Activated T-helper 1 cell treated with anti-CD3 and anti-CD28 coated beads, Interleukin-12 subunit alpha, Interleukin-12 subunit beta, Interleukin-2, Interleukin-4 antibody, amounts not matched to agents 30 ng/mL and 10 ng/mL and 1 ng/mL, durations not matched to agents 14 hours and 24 hours and 36 hours (primary cell): ENCODE measurements at places on chromosomes 4 and X.

GRCh38 chrX:44971674-44972073 lies 98.7 kb downstream of the KDM6A start:
- DNase-seq, result no peak

DNA sequence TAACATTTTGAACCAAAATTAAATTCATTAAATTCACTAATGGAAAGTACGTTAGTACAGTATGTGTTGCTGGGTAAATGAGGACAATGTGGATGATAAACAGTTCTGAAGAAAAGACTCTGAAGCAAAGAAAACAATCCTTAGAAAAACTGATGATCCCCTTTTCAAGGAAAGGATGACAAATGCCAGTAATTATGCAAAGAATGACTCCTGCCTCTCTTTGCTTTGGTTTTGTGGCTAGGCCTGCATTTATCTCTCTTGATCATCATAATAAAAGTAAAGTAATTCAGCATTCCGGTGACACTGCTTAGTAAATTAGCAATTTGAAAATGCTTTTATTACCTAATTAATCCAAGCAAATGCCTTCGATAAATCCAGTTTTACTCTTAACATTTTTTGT lies 652.2 kb upstream of the DIPK2B start:
- DNase-seq, result no peak

DNA sequence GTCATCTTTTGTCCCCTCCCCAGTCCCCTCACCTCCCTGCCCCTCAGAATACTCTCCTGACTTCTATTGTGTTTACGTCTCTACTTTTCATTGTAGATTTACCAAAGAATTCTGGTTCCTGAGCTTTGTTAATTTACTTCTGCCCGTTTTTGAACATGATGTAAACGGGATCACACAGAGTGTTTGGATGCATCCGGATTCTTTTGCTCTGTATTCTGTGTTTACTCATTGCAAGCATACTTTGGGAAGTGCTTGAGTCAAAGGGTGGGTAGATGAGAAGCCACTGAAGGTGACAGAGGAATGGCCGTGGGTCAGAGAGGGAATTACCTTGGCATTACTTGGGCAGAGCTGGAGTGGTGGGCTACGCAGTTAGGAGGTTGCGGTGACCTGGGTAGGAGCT lies 18.0 kb downstream of the CLCN4 start:
- DNase-seq, result no peak

- no peak for DNase-seq
Observed at GRCh38 chr4:167052631-167053091, 181.6 kb downstream of the SPOCK3 start.

- DNase-seq, result no peak
Observed at GRCh38 chr4:149795256-149795655, 20.4 kb downstream of the IQCM start.

DNA sequence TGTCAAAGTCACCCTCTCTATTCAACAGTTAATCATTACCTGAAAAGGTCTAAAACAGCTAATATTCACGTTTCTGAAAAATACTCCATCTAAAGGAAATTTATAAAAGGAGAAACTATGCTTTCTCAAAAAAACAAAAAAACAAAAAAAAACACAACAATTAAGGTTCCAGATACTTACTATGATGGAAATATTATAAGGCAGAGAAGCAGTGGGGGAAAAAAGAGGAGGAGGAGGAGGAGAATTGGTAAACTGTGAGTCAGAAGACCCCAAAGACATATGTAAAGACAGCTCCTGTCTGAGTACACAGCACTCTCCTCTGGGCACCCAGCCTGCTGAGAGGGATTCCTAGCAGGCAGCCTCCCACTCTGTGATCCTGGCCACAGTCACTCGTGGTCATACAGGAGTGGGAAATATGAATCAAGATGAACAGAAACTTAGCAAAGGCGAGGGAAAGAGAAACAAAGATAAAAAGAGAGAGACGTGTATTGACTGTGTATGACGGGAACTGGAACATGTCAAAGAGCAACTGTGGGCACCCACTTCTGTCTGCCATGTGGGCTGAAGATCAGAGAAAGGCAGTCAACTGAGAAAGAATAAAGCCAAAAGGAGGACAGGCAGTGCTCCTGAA lies 12.5 kb downstream of the KLHL15 start:
- DNase-seq, result peak; percentile 21

DNA sequence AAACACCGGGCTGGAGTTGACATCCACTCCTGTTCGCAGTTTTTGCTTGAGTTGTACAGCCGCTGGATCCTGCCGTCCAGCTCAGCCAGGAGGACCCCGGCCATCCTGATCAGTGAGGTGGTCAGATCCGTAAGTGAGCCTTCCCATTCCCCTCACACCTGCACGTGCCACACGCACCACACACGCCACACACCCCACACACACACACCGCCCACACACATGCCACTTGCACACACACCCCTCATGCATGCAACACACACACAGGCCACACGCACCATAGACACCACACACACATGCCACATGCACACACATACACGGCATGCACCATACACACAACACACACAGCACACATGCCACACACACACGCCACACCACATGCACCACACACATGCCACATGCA lies 20.1 kb upstream of the MSANTD1 start:
- no peak for DNase-seq

- no peak for DNase-seq
Observed at GRCh38 chrX:141221611-141222010, 20.7 kb downstream of the SPANXC start.

DNA sequence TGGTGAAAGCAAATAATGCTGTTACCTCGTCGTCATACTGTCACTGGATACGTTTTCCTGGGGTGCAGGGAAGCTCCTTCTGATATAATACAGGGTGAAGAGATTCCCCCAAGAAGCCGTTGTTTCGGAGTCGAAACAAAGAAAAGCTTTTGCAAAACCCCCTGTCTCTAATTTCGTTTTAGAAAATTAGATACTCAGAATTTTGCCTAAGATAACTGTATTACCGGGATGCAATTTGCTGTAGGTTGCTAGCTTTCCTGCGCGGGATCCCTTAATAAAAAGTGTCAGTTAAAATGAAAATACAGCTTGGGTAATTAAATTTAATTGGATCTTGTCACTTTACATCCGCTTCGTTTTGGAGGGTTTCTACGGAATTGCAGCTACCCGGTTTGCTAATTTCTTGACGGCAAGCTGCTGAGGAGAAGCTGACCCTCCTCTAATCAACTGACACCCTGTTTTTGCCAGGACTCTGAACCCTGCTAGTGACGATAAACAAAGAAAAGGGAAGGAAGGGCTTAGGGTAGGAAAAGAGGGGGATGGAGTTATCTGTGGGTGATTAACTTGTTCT lies 174.6 kb downstream of the SHOX start:
- DNase-seq, result no peak

- no peak for DNase-seq
Observed at GRCh38 chrX:123013141-123013540, 170.9 kb upstream of the GRIA3 start.

- no peak for DNase-seq
Observed at GRCh38 chr4:110198049-110198434, 373 bp downstream of the ELOVL6 start.

GRCh38 chrX:69203638-69204037 lies 38.4 kb upstream of the PJA1 start:
- no peak for DNase-seq

DNA sequence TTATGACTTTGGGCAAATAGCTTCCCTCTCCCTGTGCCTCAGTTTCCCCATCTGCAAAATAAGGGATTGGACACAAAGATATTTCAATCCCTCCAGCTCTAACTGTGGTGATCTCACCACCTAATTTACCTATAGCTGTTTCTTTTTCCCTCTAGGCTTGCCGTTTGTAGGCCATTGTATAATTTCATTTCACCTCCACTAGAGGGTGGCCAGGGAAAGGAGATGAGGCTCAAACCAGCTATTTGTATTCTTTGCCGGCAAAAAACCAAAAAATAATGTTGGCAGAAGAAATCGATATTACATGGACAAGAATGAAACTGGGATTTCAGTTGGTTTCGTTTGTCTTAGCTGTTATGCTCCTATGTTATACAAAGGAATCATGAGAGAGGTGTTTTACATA lies 36.1 kb upstream of the DOCK11 start:
- DNase-seq, result no peak

GRCh38 chr4:52932591-52933470 lies 70.7 kb downstream of the RASL11B start:
- no peak for DNase-seq

GRCh38 chrX:5306654-5307121 lies 922.0 kb downstream of the NLGN4X start:
- DNase-seq, result no peak

DNA sequence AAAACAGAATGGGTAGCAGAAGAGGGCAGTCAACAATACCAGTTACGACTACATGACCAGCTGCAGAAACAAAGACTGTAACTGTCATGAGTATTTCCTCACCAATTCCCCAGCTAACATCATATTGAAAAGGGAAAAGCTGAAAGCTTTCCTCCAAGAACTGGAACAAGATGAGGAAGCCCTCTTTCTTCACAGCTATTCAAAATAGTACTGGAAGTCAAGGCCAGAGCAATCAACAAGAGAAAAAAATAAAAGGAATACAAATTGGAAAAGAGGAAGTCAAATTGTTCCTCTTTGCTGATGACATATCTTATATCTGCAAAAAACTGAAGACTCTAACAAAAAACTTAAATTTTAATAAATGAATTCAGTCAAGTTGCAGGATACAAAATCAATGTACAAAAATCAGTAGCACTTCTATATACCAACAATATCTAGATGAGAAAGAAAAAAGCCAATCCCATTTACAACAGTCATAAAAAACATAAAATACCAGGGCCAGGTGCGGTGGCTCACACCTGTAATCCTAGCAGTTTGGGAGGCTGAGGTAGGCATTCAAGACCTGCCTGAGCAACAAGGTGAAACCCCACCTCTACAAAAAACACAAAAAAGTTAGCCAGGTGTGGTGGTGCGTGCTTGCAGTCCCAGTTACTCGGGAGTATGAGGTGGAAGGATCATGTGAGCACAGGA lies 125.4 kb downstream of the ATP8A1 start:
- DNase-seq, result no peak

DNA sequence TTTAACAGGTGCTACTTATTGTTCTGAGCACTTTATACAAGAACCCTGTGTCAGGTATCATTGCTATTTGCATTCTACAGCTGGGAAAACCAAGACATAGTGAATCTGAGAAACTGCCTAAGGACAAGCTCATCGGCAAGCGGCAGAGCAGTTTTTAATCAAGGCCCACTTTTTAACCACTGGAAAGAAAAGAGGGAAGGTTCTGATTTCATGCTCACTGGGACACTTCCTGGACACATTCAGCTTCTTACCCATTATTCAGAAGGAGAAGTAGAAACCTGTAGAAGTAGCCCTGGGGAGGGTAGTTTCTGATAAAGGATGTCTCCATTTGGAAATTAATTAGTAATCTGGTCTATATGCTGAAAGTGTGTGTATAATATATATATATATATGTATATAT lies 2.5 kb upstream of the LNX1 start:
- DNase-seq, result no peak

- DNase-seq, result peak; percentile 5
Observed at GRCh38 chr4:86891762-86892635, at the start of gene C4orf36. Gene C4orf36, minus strand, starts transcription at chr4:86892422. Its CDS starts 902 bp downstream, at chr4:86891520.

DNA sequence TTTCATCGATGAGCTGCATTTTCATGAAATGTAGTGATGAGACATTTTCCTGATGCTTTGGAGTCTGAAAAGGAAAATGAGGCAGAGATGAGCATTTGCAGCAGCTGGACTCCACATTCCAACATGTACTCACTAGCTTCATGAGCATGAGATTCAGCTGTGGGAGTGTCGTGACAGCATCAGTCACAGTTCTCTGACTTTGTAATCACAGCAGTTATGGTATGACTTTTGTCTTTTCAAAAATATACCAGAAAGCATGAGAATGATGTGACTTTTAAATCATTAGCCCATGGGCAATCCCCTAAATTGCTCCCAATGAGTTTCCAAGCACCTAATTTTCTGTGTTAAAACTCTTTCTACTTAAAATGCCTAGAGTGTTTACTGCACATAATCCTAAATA lies 18.3 kb upstream of the MSL3 start:
- DNase-seq, result no peak

DNA sequence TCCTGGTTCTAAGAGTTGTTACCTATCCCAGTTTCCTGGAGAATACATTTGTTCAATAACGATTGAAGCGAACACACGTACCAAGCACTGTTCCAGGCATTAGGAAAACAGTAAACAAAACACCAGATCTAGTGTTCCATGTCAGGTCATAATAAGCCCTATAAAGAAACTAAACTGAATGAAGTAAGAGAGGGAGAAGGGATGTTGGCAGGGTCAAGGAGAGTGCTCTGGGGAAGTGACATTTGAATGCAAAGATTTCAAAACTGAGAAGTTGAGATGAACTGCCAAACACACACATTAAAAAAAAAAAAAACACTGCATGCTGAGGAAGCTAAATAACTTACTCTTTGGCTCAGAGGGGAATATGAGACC lies 14.4 kb upstream of the ENAM start:
- no peak for DNase-seq

DNA sequence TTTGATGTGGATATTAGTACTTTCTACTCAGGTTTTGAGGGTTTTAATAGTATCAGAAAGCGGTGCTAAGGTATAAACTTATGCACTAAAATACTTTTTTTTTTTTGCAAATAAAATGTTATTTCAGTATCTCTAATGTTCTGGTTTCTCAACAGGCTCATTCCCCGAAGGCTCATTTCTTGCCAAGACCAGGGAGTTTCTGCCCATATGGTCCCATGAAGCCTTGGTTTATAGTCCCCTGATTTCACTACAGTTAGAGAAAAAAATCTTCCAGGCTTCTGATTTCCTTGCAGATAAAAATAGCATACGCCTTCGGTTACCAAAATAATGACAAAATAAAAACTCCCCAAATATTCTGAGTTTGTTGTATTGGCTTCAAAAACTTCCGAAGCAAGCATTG lies 814.2 kb upstream of the PABPC4L start:
- no peak for DNase-seq

GRCh38 chr4:1241936-1242505 lies 6.9 kb downstream of the CTBP1 start:
- DNase-seq, result no peak

DNA sequence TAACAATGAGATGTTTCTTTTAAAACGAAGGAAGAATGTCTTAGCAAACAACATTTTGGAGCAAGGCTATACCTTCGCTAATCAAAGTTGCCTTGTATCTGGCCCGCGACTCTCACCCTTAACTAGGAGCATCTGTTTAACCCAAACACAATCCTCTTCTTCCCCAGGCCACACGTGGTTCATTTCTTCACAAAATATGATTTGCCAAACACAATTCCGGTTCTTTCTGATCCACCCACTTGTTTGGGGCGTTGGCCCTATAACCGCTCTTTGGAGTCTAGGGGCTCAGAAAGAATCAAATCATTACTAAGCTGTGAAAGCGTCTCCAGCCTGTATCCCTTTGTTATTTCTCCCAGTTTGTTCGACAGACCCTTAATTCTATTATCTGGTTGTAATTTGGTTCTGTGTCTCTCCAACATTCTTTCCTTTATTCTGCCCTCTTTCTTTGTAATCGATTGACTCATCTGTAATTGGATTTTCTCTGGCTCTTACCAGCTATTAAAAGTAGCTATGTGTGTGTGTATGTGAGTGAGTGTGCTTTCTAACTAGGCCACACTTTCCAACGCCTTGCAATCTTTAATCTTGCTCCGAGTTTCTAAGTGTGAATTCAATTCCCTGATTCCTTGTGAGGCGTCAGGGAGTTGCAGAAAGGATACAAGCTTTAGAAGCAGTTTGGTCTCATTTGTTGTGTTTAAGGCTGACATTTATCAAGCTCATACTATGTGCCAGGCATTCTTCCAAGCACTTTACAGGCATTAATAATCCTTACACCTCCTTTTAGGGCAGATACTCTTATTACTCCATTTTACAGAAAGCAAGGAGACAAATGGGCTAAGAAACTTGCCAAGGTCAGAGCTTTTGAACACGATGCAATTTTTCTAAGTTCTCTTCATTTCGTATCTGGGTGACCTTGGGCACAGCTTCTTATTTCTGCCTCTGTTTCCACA lies 138.6 kb upstream of the CPEB2 start:
- no peak for DNase-seq
